ENCODE measurements at places on chromosomes 5 and 9.

GRCh38 chr9:32411753-32412152 lies 27.3 kb downstream of the ACO1 start:
- no peak for DNase-seq

GRCh38 chr9:37652261-37652660 lies 1.5 kb downstream of the FRMPD1 start:
- no peak for DNase-seq

- DNase-seq = no peak
Observed at GRCh38 chr5:122730037-122730436, 44.8 kb upstream of the SNX2 start.

DNA sequence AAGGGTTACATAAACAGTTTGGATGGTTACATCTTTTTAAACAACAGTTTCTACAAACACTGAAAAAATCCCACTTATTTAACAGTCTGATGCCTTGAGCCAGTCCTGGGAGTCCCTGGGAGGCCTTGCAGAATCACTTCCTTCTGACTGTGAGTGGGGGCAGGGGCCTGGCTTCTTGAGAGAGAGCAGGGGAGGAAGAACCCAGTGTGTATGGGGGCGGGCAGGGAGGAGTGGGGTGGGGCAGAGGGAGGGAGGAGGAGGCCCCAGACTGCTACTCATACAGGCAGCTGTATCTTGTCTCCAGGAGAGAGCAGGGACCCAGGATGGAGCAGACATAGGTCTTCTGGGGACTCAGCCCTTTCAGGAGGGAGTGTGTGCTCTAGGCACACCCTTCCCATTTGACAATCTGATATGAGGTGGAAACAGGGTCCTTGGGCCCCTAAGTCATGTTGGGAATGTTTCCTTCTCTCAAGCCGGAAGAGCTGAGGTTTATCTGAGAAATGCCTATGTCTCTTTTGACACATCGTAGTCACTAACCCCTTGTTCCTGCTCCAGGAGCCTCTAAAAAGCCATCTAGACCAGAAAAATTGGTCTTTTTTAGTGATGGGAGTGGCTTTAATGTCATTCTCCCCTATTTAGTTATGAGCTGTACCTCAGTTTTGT lies 52.8 kb downstream of the IRF1 start:
- no peak for DNase-seq

DNA sequence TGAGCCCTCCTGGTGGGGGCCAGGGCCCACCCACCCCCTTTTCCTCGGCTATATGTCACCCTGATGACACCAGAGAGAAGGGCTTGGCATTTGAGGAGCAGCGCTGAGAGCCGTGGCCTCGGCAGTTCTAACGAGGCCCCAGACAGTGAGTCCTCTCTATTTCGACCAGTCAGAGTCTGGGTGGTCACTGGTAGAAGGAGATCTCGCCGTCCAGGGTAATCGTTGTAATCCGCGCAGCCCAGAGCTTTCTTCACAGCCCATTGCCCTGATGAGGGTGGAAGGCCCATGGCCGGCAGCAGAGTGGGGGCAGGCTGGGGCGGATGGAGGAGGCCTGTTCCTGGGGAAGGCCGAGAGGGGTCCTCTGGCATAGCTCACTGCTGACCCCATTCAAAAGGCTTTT lies 70.2 kb downstream of the PSMB7 start:
- no peak for DNase-seq

- no peak for DNase-seq
Observed at GRCh38 chr5:178103612-178104011, 9.7 kb upstream of the N4BP3 start.
